Stomach (tissue), 19 donors: ENCODE measurements at places on chromosomes 7 and 10.

DNA sequence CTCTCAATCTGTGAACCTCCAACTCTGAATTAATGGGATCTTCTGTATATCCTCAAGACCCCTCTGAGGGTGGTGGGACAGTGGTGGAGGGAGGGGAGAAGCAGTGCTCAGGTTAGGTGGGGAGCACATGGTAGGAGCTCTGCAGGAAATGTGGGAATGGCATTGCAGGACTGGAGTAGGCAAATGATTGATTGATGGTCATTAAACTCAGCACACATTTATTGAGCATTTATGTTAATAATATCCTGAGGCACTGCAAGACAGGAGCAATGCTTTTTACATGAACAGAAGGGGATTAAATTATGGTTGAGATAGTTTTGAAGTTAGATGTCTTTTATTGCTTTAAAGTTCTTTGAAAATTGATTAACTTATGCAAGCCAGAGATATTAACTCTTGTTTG is 14.1 kb downstream of the BMPER start:
- no peaks in the 10 kb centered on the region for H3K27me3 ChIP-seq
- no peak overlapping the region for H3K4me3 ChIP-seq
- H3K4me1 ChIP-seq: peaks cover 10% of the 10 kb centered on the region

DNA sequence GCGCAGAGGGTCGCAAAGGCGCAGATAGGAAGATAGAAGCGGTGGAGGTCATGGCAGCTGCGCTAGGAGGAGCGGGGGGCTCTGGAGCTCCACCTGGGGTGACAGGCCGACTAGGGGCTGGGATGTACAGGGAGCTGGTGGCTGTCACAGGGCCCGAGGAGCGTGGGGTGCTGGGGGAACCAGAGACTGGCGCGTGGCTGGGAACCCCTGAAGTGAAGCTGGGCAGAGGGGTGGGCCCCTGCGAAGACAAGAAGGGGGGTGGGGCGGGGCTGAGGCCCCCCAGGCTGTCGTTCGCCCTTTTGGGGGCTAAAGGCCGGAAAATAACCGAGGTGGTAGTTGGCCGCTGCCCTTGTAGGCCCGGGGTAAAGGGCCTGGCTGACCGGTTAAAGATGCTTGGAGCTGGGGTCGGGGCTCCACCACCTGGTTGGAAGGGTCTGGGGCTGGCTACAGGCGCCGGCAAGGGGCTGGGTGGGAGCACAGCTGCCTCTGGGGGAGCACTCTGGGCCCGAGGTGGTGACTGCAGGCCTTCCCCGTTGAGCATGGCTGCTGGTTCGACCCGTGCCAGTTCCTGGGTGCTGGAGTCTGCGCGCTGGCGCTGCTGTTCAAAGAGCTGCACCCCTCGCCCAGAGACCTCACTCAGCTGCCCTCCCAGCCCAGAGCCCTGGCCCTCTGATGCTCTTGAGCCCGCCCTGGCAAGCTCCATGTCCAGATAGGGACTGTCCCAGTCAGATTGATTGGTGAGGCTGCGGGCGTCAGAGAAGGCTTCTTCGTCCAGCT is 6.8 kb upstream of the MYOZ1 start:
- peaks cover 41% of the 10 kb centered on the region for H3K4me1 ChIP-seq
- H3K27me3 ChIP-seq: no peaks in the 10 kb centered on the region
- H3K27ac ChIP-seq: peak overlapping the region; percentile 60
- H3K4me3 ChIP-seq: peak overlapping the region; percentile 58

DNA sequence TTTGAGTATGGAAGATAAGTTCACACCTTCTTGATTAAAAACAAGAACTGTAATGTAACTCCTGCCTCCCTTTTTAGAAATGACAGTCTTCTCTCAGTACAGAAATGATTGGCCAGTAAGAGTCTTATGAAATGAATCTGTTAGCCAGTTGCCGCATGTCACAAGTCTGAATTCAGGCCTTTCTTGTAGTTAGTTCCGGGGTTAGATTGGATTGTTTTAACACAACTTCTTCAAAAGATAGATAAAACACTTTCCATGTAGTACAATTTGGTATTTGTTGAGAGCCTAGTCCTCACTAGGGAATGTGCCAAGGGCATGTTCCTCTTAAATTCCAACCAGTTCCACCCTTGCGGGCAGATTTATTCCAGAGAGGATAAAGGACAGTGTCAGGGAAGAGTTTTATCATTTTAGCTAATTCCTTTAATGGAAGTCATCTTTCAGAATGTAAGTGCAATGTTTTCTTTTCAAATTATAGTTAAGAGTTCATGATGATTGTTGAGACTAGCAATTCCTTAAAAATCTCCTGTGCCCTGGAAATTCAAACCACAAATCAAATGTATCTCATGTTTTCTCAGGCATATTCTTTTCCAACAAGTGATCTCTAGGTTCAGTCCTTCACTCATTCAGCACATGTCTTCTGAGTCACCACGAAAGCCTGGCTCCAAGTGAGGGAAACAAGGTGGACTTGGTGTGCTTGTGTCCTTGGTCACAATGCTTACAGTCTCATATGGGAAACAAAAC is 4.1 kb downstream of the FHIP2A start:
- H3K4me1 ChIP-seq: peaks cover 36% of the 10 kb centered on the region
- H3K27me3 ChIP-seq: no peaks in the 10 kb centered on the region
- H3K4me3 ChIP-seq: no peak overlapping the region
- no peak for DNase-seq

- H3K27me3 ChIP-seq: peaks cover 37% of the 10 kb centered on the region
- H3K36me3 ChIP-seq: no peaks in the 10 kb centered on the region
- DNase-seq: no peak
- H3K4me3 ChIP-seq: no peak overlapping the region
- H3K27ac ChIP-seq: no peak overlapping the region
These were observed 254.2 kb upstream of the C7orf33 start for GRCh38 chr7:148336411-148336810.

GRCh38 chr10:4450981-4451908 is 374.8 kb upstream of the AKR1E2 start:
- H3K4me1 ChIP-seq: peaks cover 12% of the 10 kb centered on the region
- no peak overlapping the region for H3K4me3 ChIP-seq
- peak; percentile 73 for DNase-seq
- H3K27ac ChIP-seq: no peak overlapping the region
- no peaks in the 10 kb centered on the region for H3K27me3 ChIP-seq
- no peaks in the 10 kb centered on the region for H3K36me3 ChIP-seq

GRCh38 chr10:93408783-93409182 is 73.4 kb downstream of the MYOF start:
- H3K27me3 ChIP-seq: no peaks in the 10 kb centered on the region
- DNase-seq: no peak
- H3K27ac ChIP-seq: no peak overlapping the region
- peaks cover 25% of the 10 kb centered on the region for H3K36me3 ChIP-seq
- H3K4me3 ChIP-seq: no peak overlapping the region

- H3K4me3 ChIP-seq: no peak overlapping the region
- no peaks in the 10 kb centered on the region for H3K36me3 ChIP-seq
- no peaks in the 10 kb centered on the region for H3K27me3 ChIP-seq
- peaks cover 15% of the 10 kb centered on the region for H3K4me1 ChIP-seq
- no peak overlapping the region for H3K27ac ChIP-seq
- DNase-seq: no peak
These were observed 5.9 kb downstream of the PTPRE start for GRCh38 chr10:127912607-127913367.

- H3K27me3 ChIP-seq: peaks cover under 1% of the 10 kb centered on the region
- no peak overlapping the region for H3K4me3 ChIP-seq
- H3K36me3 ChIP-seq: peaks cover 16% of the 10 kb centered on the region
- peaks cover 30% of the 10 kb centered on the region for H3K4me1 ChIP-seq
- no peak for DNase-seq
These were observed 1.6 kb upstream of the COX19 start for GRCh38 chr7:976901-977325.
